ENCODE measurements at places on chromosomes 2 and 18. TPM values are rescaled to one million over a fixed set of nuclear protein-coding genes. Genes with fewer than 3 reads are reported as not detected.
A peak's percentile ranks its signal among the peaks of the same experiment; 100 is the strongest.

DNA sequence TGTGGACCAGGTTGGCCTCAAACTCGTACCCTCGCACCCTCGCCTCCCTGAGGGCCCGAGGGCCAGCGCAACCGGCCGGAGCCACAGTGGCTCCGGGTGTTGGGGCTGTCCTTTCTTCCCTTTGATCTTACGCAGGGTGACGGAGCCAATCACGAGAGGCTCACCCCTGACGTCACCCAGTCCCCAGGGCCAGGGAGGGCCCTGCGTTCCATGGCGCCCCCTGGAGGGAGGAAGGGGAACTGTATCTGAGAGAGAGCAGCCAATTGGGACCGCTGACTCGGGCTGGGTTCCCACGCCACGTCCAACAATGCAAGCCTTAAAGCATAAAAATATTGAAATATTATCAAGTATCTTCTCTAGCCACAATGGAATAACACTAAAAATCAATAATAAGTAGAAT is 432.8 kb upstream of the LRRTM4 start:
- no peak for DNase-seq

GRCh38 chr2:233343171-233343705 is 11.1 kb upstream of the DGKD start:
- DNase-seq: no peak

DNA sequence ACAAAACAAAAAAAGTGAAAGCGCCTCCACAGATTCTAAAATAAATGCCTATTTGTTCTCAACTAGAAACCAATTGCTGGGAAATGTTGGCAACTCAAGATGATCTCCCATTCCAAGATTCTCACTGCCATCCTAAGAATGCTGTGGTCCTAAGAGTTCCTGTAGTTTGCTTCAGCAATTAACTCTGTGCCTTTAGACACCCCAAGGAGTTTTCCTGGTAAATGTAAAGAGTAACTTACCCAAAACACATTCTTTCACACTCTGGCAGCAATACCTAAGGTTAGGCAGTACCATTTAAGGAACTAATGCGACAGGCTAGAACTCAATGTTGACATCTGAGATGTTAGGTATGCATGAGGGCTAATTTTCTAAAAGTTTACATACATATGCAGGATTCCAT is 58.8 kb upstream of the TANK start:
- no peak for DNase-seq

- no peak for DNase-seq
Measured at GRCh38 chr18:48055351-48055750, 124.9 kb upstream of the SMAD2 start.

GRCh38 chr2:45585267-45585861 is 25.7 kb downstream of the SRBD1 start:
- peak; percentile 43 for DNase-seq

GRCh38 chr2:11781602-11782001 is 35.2 kb downstream of the LPIN1 start:
- DNase-seq: no peak

GRCh38 chr2:149507974-149508373 is 79.6 kb downstream of the MMADHC start:
- no peak for DNase-seq

DNA sequence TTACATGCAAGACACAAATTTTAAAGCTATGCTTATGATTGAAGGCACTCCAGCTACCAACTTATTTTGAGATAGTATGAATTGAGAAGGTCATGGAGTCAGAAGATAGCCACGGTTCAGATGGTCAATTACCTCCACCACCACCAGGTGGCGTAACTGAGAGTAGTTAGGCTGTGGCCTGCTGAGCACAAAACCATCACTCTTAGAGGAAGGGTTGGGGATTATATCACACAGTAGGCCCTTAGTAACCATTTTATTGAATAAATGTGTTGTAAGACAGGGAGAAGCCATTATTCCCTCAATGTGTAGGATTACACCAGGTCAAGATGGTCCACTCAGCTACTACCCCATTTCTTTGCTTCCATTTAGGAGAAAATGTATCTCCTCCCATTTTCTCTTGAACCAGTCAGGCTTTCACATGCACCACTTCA is 18.8 kb downstream of the KLHL41 start:
- DNase-seq: peak; percentile 66

GRCh38 chr2:47208852-47209606 is 53.9 kb upstream of the STPG4 start:
- no peak for DNase-seq

- DNase-seq: no peak
Measured at GRCh38 chr2:208006833-208007232, 18.5 kb downstream of the PLEKHM3 start.

- DNase-seq: peak; percentile 53
Measured at GRCh38 chr2:29281086-29281915, 166.1 kb downstream of the CLIP4 start.

DNA sequence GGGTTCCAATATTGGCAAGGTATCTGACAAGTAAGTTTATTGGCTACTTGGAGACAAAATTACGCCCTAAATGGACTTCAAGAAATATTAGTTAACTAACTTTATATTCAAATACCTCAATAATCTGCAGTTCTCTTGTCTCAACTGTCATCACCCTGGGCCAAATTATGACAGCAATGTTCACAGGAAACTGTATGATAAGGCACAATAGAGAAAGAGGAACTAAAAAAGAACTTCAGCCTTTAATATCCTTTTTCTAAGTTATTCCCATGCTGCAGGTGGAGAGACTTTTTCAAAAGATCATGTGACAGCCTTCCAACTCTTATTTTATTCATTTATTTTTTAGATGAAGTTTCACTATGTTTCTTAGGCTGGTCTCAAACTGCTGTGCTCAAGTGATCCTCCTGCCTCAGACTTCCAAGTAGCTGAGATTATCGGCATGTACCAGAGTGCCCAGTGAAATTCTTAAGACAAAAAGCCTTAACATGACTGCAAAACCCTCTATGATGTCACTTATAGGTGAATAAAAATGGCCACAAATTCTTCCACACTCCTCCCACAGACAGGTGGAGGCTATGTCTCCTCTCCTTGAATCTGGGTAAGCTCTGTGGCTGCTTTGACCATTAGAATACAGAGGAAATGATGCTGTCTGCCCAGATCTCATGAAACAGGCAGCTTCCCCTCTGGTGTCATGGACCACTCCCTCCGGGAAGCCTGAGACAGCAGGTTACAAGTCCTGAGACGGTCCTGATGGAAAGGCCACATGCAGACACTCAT is 211.0 kb downstream of the TGIF1 start:
- no peak for DNase-seq

CAPN13 gene
- polyA plus RNA-seq: 0.16 TPM

PLEKHB2 gene
- 57.5 TPM for polyA plus RNA-seq

IKZF2 gene
- polyA plus RNA-seq: 0.18 TPM

FAM124B gene
- not detected for polyA plus RNA-seq

Data from A549 (cell line).